CD4-positive, alpha-beta T cell treated with Interleukin-4 for 1 hour (primary cell): ENCODE measurements at places on chromosomes 11 and 22.

DNA sequence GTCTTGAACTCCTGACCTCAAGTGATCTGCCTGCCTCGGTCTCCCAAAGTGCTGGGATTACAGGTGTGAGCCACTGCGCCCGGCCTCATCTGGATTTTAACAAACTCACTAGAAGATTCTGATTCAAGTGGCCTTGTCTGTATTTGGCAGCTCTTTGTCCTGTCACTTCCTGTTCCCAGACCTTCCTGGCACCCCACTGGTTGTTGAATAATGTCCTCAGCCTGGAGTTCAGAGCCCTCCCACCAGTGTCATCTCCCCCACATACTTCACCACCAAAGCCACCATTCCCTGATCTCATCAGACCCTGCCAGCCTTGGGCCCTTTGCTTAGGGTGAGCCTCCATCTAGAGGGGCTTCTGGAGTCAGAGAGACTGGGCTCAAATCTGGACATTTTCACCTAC, 3.3 kb downstream of the PELI3 start:
- DNase-seq = no peak

DNA sequence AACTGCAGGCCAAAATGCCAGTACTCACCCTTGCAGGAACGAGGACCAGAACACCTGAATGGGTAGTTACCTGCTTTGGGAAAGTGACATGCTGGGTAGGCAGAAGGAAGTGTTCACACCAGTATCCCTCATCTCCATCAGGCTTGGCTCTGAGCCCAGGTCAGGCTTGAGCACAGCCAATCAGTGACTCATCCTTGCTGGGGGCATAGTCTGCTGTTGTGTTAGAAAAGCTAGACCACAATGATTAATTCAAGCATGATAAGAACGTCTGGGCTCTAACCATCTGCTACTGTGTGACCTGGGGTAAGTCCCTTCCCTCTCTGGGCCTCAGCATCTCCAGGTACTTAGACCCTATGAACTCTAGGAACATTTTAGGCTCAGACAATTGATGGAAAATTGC, 450.4 kb downstream of the MIAT start:
- DNase-seq = peak; percentile 34

DNA sequence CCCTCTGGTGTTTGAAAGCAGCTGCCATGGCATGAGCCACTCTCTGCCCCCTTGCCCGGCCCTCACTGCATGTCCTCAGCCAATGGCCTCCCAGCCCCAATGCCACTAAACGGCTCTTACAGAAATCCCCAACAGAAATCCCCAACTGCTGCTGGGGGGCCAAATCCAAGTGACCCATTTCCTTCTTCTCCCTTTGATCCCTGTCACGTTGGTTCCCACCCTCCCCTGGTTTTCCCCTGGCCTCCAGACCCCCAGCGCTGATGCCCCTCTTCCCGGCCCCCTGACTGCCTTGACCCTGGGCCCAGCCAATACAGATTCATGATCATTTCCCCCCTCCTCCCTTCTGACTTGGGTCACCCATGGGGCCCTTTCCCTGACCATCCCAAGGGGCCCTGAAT, 30.9 kb downstream of the IGLL1 start:
- no peak for DNase-seq

DNA sequence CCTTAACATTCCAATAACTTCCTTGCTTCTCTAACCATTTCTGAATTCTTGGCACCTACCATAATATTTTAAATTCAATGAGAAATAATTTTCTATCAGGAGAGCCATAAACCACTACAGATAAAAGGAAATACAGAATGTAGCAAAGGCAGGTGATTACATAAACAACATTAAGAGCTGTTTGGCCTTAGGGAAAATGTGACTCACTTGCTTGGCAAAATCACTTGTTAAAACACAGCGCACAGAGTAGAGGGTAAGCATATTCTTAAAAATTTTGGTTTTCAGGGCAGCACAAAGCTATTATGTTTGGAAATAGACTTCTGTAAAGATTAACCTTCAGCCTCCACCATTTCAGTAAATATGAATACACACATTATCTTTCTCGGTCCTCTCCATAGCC, 26.4 kb downstream of the IZUMO1R start:
- DNase-seq = no peak

DNA sequence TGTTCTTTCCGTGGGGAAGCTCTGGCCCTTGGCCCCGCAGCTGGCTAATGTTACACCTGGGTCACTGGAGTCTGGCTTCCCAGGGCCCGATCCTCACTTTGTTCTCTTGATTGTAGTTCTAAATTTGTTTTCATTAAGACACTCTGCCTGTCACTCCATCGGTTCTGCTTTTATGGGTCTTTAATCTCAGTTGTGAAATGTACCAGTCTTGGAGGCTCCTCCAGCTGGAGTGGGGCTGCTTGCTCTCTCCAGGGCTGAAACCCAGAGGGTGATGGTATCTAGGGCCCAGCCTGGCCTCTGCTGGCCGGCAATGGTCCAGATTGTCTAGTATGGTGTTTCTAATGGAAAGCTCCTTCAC, 352.9 kb downstream of the TENM4 start:
- DNase-seq = no peak

- no peak for DNase-seq
Measured at GRCh38 chr22:38733724-38734381, 21.9 kb downstream of the SUN2 start.

- DNase-seq = peak; percentile 63
Measured at GRCh38 chr22:38947321-38948140, 9.9 kb upstream of the APOBEC3A start.

GRCh38 chr11:10394229-10395101, 60.6 kb upstream of the AMPD3 start:
- no peak for DNase-seq

GRCh38 chr11:128195756-128196155, 391.6 kb downstream of the ETS1 start:
- DNase-seq = no peak

- DNase-seq = no peak
Measured at GRCh38 chr11:6402061-6402470, 11.8 kb downstream of the SMPD1 start.

- no peak for DNase-seq
Measured at GRCh38 chr11:121661880-121662486, 209.2 kb upstream of the SORL1-AS1 start.

GRCh38 chr11:77287136-77287535, 14.3 kb downstream of the GDPD4 start:
- no peak for DNase-seq

DNA sequence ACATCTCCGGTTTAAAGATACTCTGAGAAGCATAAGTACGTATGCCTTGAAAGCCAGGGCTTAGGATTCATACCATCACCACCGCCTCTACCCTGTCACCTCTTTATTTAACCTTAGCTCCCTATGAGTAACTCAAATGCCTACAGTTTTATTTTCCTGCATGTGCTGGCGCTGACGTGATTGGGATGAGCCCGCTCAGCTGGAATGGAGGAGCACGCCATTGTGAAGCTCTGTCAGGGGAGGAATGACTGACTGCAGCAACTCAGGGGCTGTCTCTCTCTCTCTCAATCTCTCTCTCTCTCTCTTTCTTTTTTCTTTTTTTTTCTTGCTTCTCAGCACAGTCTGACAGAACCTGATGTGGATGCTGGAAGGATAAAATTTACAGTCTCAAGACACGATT, 12.4 kb downstream of the CAVIN3 start:
- DNase-seq = no peak

- DNase-seq = no peak
Measured at GRCh38 chr22:48837341-48837935, 990.2 kb downstream of the BRD1 start.

- DNase-seq = peak; percentile 63
Measured at GRCh38 chr22:17258015-17258787, 39.0 kb upstream of the ADA2 start.

- DNase-seq = no peak
Measured at GRCh38 chr11:66242095-66242765, 26.2 kb upstream of the RAB1B start.

DNA sequence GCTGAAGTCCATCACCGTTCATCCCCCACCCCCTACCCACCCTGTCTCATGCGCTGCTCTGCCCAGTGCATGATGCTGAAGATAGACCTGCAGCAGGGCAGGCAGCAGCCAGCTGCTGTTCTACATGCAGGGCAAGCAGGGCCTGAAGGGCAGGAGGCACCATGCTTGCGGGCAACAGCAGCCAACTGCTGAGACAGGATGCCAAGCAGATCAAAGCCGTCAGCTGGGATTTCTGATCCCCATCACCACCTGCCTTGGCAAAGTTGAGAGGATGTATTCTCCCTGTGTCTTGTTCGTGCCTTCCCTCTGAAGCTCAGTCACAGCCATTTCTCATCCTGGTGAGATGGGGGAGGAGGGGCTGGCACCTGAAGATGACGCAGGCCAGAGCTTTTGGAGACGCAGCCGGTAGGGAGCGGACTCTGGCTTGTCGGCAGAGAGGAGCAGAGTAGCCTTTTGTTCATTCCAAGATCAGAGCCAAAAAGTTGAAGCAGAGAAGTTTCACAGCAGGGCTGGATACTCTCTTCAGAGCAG, 227.0 kb downstream of the GRIK4 start:
- DNase-seq = no peak

- DNase-seq = peak; percentile 94
Measured at GRCh38 chr11:85752890-85753581, 57.9 kb downstream of the SYTL2 start.

DNA sequence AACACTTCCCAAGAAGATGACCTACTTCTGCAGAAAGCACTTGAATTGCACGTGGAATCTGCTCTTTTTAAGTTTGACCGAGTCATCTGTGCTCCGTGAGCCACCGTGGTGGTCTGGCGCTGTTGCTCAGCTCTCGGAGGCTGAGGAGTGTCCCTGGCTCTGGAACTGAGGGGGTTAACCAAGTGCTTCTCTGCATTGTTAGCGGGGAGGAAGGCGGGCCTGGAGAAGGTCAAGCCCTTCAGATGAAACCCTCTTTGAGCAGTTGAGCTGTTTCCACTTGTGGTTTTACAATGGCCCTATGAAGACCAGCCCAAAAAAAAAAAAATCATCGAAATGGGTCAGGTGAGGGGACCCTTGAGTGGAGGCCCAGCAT, 286.4 kb downstream of the NTM start:
- no peak for DNase-seq

- no peak for DNase-seq
Measured at GRCh38 chr11:21480240-21480639, 712.6 kb upstream of the ANO5 start.

DNA sequence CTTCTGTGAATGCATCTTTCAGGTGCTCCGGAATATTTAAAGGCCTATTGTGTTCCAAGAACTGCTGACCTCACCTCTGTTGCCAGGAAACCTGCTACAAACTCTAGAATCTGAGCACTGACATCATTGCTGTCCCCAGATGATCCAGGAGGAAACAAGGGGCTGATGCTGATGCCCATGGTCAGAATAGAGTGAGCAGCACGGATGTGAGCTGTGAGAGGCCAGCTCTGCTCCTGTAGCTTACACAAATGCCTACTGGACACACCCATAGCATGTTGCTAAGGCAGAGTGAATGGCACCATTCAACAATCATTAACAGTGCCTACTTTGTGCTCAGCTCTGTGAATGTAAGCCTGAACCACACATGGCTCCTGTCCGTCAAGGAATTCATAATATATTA, 276.7 kb upstream of the API5 start:
- DNase-seq = no peak

DNA sequence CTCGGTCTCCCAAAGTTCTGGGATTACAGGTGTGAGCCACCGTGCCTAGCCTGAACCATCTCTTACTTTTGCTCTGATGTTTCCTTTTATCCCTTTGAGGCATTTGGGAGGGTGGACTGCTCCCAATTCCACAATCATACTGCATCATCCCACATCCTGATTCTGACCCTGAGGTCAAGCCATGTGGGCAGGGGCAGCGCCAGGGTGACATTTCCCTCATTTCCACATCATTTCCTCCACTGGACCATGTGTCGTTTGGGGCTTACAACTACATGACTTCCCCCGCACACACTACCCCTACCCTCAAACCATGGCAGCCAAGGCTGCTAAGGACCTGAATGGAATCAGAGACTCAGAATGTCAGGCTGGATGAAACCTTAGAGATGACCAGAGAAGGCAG, 26.4 kb upstream of the ZBTB16 start:
- DNase-seq = no peak

- DNase-seq = no peak
Measured at GRCh38 chr11:47340010-47340409, 12.5 kb downstream of the MYBPC3 start.

DNA sequence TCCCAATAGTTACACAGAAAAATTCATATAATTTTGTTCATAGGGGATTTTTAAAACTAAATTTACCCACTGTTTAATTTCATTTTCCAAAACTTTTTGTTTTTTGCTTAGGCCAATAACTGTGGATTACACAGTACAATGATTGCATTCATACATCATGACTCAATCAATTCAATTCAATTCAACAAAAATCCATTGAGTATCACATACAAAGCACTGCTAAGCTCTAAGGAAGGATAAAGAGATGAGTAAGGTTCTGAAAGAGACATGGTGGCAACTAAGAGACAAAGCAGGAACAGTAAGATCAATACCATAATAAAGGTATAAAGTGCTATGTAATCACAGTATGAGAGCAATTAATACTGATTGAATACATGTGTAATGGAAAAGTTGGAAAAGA, 9.4 kb upstream of the LAYN start:
- DNase-seq = no peak

- no peak for DNase-seq
Measured at GRCh38 chr11:28529046-28529445, 420.9 kb downstream of the METTL15 start.

DNA sequence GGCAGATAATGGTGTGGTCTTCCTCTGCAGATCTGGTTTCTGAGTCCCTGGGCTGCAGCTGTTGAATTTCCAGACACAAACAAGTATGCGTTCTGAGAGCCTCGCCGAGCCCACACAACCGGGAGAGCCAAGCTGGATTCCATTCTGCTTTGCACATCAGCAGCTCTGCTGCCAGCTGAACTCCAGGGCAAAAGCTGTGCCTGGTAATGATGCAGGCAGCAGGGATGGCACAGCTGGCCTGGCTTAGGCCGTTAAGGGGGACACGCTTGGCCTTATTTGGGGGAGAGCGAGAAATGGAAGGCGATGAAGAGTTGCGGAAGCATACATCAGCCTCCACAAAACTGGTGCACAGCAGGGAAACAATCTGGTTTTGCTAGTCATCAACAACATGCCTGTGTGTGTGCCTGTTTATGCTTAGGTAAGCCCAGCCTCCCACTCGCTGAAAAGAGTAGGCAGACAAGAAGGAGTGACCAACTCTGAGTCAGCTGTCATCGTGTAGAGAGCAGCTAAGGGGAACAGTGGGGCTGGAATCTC, 25.1 kb downstream of the ADAMTS8 start:
- DNase-seq = no peak

- no peak for DNase-seq
Measured at GRCh38 chr11:72267956-72268617, 24.1 kb upstream of the PHOX2A start.

- DNase-seq = peak; percentile 49
Measured at GRCh38 chr11:57458410-57459163, 1.7 kb upstream of the RTN4RL2 start.

GRCh38 chr22:38412435-38413084, 42.4 kb downstream of the KCNJ4 start:
- peak; percentile 30 for DNase-seq
